ENCODE measurements at places on chromosomes 4 and X.

GRCh38 chrX:112874175-112874574 lies 33.5 kb upstream of the AMOT start:
- DNase-seq, result no peak

DNA sequence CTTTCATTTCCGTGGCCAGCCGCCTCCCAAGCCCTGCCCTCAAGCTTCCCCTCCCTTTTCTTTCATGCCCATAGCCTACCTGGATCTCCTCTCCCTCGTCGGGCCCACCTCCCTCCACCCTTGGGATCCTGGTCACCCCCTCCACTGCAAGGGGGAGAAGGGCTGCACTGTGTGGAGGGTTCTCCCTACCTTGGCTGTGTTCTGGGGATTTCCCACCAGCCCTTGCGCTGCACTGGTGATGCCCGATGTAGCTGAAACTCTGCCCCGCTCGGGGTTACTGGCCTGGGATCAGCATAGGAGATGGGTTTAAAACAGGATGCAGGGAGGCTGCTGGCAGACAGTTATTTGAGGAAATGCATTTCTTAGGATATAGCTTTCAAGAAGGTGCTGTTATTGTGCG lies 128.9 kb downstream of the TBL1X start:
- DNase-seq, result no peak

DNA sequence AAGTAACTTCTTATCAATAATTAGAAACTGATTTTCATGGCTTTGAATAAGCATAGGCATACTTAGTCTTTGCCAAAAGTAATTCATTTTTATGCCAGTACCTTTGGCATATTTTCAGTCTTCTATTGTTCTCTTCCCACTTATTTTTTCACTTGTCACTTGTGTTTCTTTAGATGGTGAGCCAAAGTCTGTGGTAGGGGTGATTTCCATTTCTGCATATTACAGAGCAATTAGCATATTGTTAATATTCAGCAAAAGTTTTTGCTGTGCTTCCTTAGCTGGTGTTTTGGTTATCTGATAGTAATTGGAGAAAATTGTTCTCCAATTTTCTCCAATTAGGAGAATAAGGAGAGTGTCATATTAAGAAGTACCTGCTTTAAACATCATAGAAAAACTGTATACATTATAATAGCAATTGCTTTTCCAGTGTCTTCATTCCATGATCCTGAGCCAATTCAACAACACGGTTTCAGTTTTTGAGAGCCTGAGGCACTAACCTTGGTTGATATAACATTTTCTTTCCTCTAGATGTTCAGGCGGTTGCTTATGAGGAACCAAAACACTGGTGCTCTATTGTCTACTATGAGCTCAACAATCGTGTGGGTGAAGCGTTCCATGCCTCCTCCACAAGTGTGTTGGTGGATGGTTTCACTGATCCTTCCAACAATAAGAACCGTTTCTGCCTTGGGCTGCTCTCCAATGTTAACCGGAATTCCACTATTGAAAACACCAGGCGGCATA lies 64.7 kb downstream of the SMAD1 start:
- DNase-seq, result no peak

GRCh38 chr4:122476126-122476525 lies 19.6 kb upstream of the IL2 start:
- no peak for DNase-seq

DNA sequence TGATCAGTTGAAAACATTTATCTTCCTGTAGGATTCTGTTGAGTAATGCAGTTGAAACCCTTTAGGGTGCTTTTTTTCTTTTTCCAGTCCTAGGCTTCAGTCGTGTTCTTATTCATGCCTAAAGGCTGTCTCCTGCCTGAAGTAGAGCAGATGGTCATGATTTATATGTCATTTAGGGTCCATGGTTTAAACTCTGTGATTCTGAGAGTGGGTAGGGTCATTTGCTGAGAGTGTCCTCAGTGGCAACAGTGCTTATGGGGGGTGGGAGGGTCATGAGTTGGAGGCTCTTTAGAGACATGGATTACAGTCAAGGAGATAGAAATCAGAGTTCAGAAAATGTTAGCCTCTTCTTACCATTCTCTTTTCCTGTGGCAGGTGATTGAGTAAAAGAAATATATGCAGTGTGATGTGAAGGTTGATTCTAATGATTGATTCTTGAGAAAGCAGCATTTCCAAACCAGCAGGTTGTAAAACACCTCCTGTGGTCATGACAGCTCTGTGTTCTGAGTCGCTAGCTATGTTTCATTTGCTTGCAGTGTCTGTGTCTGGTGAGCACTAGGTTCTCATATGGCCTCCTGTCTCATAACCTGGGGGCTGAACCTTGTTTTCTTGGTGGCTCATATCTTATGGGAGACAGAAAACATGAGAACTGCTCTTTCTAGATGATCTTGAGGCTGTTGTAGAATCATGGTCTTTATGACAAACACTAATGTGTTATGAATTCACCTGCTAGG lies 60.4 kb downstream of the JADE1 start:
- no peak for DNase-seq

DNA sequence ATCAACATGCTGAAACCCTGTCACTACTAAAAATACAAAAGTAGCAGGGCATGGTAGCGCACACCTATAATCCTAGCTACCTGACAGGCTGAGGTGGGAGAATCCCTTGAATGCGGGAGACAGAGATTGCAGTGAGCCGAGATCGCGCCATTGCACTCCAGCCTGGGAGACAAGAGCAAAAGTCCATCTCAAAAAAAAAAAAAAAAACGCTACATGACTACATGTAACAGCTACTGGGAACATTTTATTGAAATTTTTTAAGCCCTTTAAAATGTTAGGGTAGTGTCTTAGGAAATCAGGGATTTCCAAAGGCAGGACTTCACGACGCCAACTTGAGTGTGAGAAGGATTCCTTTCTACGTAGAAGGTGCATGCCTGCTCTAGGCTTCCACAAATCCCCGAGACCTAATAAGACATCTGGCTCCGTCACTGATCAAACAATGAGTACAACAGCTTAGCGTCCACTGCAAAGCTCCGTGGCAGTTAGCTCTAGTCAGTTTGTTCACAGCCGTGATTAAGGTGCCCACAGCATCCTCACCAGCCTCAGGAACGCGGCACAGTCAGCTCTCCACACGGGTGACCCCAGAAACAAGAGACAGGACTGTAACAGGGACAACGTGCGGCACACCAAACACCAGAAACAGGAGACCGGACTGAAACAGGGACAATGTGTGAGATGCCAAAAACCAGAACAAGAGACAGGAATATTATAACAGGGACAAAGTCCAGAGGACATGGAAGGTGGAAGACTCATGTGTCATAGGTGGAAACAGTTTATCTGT lies 33.7 kb downstream of the DHRSX start:
- DNase-seq, result no peak

DNA sequence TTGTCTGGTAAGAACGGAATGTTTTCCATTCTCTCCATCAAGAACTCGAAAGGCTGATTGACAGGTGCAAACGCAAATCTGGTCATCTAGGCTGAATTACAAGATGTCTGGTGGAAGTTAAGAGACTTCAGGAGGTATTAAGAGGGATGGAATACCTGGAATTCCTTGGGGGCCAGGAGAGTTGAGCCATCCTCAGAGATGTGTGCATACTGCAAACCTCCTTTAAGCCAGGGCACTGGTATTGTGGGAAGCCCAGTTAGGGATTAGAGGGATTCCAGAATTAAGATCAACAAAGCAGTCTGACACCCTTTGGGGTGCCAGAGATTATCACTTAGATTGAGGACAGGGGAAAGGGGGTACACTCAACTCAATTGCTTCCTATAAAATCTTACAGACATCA lies 151.4 kb downstream of the VCX3A start:
- DNase-seq, result no peak

GRCh38 chr4:112910109-112910736 lies 139.2 kb upstream of the ANK2 start:
- DNase-seq, result no peak

DNA sequence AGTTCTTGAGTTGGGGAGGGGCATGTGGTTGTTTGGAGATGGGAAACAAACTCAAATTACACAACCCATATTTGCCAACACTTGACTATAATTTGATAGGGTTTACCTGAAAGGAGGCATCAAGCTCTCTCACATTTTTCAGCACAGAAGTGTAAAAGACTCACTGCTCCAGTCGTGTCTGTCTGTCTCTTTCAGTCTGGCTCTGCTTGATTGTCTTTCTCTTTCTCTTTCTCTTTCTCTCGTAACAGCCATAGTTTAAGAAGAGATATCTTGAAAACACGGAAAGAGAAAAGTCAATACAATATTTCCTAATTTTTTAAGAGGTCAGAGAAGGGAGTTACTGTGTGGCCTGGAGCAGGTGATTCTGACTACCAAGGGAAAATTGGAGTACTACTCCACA lies 413.6 kb upstream of the CXorf51A start:
- no peak for DNase-seq

DNA sequence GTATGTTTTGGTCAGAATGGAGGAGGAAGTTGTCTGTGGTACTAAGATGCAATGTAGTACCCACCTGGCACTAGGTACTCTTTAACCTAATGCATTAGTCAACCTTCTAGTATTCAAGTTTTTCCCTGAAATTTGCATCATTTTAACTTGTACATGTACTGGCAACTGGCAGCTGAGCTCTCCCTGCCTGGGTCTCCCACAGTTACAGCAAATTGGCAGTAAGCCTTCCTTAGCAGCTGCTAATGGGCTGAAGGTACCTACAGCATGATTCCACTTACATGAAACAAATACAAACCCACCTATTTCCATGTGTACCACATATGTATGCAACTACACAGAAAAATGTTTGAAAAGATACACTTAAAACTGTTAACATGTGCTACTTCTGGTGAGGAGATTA lies 8.1 kb upstream of the KLHL2 start:
- DNase-seq, result no peak

DNA sequence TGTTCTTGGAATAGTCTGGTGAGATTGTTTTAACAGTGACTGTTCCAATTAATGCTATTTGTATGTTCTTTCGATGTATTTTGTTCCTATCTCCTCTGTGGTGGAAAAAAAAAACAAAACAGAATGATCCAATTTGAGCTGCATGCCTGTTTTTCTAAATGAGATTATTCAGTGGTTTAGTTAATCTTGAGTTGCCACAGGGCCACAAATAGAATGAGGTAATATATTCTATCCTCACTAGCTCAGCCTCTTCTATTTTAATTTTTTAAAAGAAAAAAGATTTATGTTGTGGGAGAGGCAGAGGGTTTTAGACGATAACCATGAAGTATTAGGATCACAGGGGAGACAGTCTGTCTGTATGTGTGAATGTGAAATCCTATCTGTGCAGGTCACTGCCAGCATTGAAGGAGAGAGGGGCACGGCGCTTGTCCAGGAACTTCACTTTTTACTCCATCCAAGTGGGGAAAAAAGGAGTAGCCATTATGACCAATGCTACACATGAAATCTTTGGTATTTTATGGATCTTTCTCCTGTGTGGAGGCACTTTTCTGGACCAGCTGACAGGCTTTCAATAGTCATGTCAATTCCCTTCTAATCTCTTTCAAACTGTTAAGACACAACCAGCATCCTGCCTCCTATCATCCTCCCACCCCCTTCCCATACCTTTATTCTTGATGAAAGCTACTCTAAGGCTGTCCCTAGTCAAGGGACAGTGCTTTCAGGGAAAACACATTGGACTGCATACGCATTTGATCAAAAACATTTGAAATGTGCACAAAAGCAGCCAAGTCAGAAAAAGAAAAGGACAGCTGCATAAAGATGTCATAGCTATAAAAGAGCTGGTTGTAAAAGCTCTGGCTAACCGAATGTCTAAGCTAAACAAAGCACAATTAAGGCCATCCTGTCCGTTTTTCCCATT lies 1063.8 kb upstream of the INTU start:
- DNase-seq, result no peak

All from activated effector memory CD4-positive, alpha-beta T cell treated with Interleukin-2 at 50 U/mL for 16 hours (primary cell).